ENCODE measurements at places on chromosomes 6 and 20. TPM values are rescaled to one million over a fixed set of nuclear protein-coding genes. Genes with fewer than 3 reads are reported as not detected.

DNA sequence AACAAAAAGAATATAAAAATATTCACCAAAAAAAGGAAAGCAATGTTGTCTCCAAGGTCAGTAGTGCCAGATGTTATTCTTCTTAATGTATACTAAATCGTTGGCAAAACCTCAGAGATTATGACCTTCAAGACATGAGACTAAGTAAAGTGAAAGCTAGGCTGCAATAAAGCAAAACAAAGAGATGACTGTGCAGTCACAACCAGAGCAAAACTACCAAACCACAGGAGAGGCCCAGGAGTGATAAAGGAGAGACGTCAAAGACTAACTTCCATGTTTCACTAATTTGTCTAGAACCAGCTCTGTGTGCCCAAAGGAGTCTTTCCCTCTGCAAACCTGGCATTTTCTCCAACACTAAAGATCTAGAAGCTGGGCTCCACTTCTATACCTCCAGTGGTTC is 155.9 kb upstream of the POU3F2 start:
- H3K36me3 ChIP-seq, result no peaks in the 10 kb centered on the region
- H3K4me1 ChIP-seq, result no peaks in the 10 kb centered on the region
- no peak overlapping the region for H3K4me3 ChIP-seq

GRCh38 chr6:149728499-149729234 is 10.8 kb upstream of the LATS1 start:
- DNase-seq, result no peak
- H3K27ac ChIP-seq, result no peak overlapping the region
- no peaks in the 10 kb centered on the region for H3K4me1 ChIP-seq
- H3K27me3 ChIP-seq, result no peaks in the 10 kb centered on the region
- no peaks in the 10 kb centered on the region for H3K36me3 ChIP-seq

Gene ELOVL4
- polyA plus RNA-seq, result 1.8 TPM

Gene IL17A
- polyA plus RNA-seq, result not detected

Gene SLC22A2
- 0.16 TPM for polyA plus RNA-seq

Gene IL17F
- polyA plus RNA-seq, result not detected

Gene HAO1
- not detected for polyA plus RNA-seq

Gene MOG
- 0.05 TPM for polyA plus RNA-seq

Data from ovary (tissue), 10 donors.